ENCODE measurements at places on chromosomes 6 and 20. TPM values are rescaled to one million over a fixed set of nuclear protein-coding genes. Genes with fewer than 3 reads are reported as not detected.

Gene EPHA7
- total RNA-seq: not detected

Gene TRIM10
- total RNA-seq: not detected

Gene SCRT2
- total RNA-seq: not detected

Gene ESR1
- total RNA-seq: 2.8 TPM

Gene FERMT1
- not detected for total RNA-seq

Gene MTCH1
- total RNA-seq: 231 TPM

Gene CD109
- 0.75 TPM for total RNA-seq

Gene LYRM4
- 24.8 TPM for total RNA-seq

Gene GLYATL3
- total RNA-seq: not detected

Gene PLCB1
- total RNA-seq: 3.8 TPM

Gene TRIM38
- 17.0 TPM for total RNA-seq

Gene GHRH
- total RNA-seq: not detected

DNA sequence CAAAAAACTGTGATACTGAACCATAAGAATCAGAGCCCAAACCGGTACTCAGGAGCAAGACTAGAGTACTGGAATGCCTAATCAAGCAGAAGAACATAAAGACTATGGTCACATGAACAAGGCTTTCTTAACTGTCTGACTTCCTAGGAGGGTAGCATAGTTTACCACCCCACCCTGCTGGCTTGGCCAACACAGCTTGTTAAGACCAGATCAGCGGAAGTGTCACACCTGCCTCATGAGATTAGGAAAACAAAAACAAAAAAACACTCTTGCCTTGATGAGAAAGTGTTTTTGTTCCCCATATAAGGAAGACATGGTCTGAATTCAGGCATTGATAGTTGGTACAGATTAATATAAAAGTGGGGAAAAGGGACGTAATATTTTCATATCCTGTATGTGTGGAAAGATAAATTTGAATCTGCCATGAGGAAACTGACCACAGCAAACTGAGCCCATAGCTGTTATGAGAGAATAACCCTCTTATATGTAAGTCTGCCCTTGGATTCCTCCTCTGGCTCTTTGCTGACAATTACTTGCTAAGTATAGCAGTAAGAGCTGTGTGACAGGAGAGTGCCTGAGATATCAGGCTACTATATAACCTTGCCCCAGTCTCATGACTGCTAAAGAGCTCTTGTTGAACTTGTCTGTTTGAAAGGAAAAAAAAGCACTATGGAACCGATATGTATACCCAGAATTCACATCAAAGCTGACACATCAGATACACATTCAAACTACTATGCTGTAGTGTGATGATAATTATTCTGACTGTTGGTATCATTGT, 197.1 kb downstream of the EPHA7 start:
- no peak for DNase-seq
- H3K4me1 ChIP-seq: no peaks in the 10 kb centered on the region
- no peaks in the 10 kb centered on the region for H3K36me3 ChIP-seq
- H3K27ac ChIP-seq: no peak overlapping the region

GRCh38 chr6:34852406-34853085, 35.3 kb downstream of the TAF11 start:
- no peaks in the 10 kb centered on the region for H3K4me1 ChIP-seq
- no peak overlapping the region for H3K4me3 ChIP-seq
- peaks cover 30% of the 10 kb centered on the region for H3K36me3 ChIP-seq
- no peak for DNase-seq
- H3K27ac ChIP-seq: no peak overlapping the region

GRCh38 chr20:35947489-35947888, 6.8 kb downstream of the SCAND1 start:
- H3K27ac ChIP-seq: no peak overlapping the region
- H3K36me3 ChIP-seq: peaks cover 41% of the 10 kb centered on the region
- no peak overlapping the region for H3K4me3 ChIP-seq
- peaks cover 16% of the 10 kb centered on the region for H3K4me1 ChIP-seq
- DNase-seq: peak; percentile 50
- H3K27me3 ChIP-seq: no peaks in the 10 kb centered on the region

GRCh38 chr6:144305985-144306384, 20.9 kb downstream of the UTRN start:
- H3K36me3 ChIP-seq: no peaks in the 10 kb centered on the region
- H3K27me3 ChIP-seq: no peaks in the 10 kb centered on the region
- DNase-seq: no peak
- H3K4me1 ChIP-seq: peaks cover 15% of the 10 kb centered on the region

GRCh38 chr6:70725817-70726415, 58.2 kb downstream of the SMAP1 start:
- H3K4me3 ChIP-seq: no peak overlapping the region
- H3K27me3 ChIP-seq: no peaks in the 10 kb centered on the region
- H3K4me1 ChIP-seq: peaks cover 3% of the 10 kb centered on the region

- DNase-seq: no peak
- H3K4me3 ChIP-seq: no peak overlapping the region
These were observed 117.5 kb downstream of the GPX5 start for GRCh38 chr6:28643017-28643740.

DNA sequence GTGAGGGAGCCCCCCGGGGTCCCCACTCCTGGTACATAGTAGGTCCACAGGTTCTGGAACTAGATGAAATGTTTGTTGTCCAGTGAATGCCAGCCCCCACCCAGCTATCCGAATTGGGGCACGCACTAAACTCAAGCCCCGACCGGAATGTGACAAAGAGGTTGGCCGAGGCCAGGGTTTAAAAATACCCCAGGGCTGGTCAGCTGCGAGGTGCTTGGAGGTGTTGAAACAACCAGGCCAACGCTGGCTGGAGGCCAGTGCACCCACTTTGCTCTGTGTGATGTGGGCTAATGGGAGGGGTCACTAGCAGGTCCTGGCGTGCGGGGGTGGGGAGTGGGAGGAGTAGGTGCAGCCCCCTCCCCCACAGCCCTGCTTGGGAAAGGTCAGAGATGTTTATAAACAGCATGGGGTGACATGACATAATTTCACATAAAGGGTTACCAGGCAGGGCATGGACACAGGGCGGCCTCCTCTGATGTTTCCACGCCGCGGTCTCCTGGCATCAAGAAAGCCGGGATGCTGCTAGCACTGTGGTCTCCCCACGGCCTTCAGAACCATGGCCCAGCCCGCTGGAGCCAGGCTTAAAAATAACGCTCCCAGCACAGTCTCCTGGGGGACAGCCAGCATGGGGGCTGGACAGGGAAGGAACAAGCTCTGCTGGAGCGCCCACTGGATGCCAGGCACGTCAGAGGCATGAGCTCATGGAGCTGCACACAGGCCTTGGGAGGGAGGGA, 111.2 kb upstream of the PTPN1 start:
- H3K27ac ChIP-seq: no peak overlapping the region
- no peaks in the 10 kb centered on the region for H3K27me3 ChIP-seq
- no peaks in the 10 kb centered on the region for H3K36me3 ChIP-seq
- H3K4me3 ChIP-seq: no peak overlapping the region
- no peak for DNase-seq

- DNase-seq: no peak
- H3K4me1 ChIP-seq: peaks cover 42% of the 10 kb centered on the region
- peak overlapping the region; percentile 34 for H3K4me3 ChIP-seq
- H3K27ac ChIP-seq: peak overlapping the region; percentile 80
These were observed 949 bp downstream of the TXLNB start for GRCh38 chr6:139290787-139291311.

- peaks cover 13% of the 10 kb centered on the region for H3K4me1 ChIP-seq
- no peak for DNase-seq
- H3K4me3 ChIP-seq: no peak overlapping the region
- H3K27me3 ChIP-seq: no peaks in the 10 kb centered on the region
These were observed 10.0 kb upstream of the ARMC2 start for GRCh38 chr6:108838101-108838717.

GRCh38 chr6:158565122-158565429, 5.2 kb downstream of the TMEM181 start:
- peaks cover 93% of the 10 kb centered on the region for H3K4me1 ChIP-seq
- no peak overlapping the region for H3K27ac ChIP-seq
- H3K36me3 ChIP-seq: no peaks in the 10 kb centered on the region
- H3K4me3 ChIP-seq: peak overlapping the region; percentile 17

DNA sequence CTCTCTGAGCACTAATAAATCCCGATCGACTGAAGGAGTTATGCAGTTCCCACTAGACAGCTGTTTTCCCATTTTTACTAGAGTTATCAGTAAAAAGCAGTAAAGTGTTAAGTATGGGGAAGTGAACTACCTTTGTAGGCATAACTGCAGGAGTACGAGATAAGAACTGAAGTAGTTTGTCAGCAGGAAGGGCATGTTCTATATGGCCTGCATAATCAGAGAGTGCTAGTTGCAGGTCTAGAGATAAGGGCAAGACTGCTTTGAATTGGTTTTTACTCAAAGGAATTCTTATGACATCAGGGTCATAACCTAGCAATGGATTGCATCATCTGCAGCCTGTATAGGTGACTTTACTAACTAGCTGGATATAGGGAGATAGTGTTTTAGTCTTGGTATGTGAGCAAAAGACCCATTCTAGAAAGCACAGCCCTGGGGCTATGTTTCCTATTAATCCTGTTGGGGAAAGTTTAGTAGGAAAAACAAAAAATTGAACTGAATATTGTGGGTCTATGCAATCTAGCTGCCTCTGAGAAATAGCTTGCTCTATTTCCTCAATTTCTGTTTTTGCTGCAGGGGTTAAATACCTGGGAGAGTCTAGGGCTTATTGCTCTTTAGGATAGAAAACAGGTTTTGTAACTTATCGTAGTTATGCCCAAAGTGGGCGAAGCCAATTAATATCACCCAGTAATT, 22.6 kb upstream of the CRISP1 start:
- no peaks in the 10 kb centered on the region for H3K36me3 ChIP-seq
- no peaks in the 10 kb centered on the region for H3K4me1 ChIP-seq
- H3K4me3 ChIP-seq: no peak overlapping the region

- no peak overlapping the region for H3K27ac ChIP-seq
- H3K27me3 ChIP-seq: no peaks in the 10 kb centered on the region
- H3K4me1 ChIP-seq: no peaks in the 10 kb centered on the region
- H3K4me3 ChIP-seq: no peak overlapping the region
- H3K36me3 ChIP-seq: peaks cover 35% of the 10 kb centered on the region
These were observed 67.2 kb downstream of the EZR start for GRCh38 chr6:158751921-158752320.

DNA sequence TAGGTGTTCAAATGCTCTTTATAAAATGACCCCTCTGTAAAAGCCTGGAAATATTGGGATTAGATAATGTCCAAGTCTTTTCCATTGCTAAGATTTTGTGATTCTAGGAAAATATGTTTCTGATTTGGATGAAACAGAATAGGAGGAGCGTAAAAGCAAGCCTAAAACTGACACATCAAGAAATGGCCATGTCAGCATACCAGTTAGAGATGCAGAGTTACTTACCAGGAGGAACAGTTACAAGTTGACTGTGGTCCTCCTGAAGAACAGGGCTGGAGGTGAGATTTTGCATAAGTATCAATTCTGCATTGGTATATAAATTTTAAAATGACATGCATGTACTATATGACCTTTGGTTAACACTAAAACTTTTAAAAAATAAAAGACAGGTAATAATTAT, 35.3 kb downstream of the EYA2 start:
- DNase-seq: no peak
- no peaks in the 10 kb centered on the region for H3K36me3 ChIP-seq
- no peaks in the 10 kb centered on the region for H3K27me3 ChIP-seq
- H3K4me1 ChIP-seq: no peaks in the 10 kb centered on the region

DNA sequence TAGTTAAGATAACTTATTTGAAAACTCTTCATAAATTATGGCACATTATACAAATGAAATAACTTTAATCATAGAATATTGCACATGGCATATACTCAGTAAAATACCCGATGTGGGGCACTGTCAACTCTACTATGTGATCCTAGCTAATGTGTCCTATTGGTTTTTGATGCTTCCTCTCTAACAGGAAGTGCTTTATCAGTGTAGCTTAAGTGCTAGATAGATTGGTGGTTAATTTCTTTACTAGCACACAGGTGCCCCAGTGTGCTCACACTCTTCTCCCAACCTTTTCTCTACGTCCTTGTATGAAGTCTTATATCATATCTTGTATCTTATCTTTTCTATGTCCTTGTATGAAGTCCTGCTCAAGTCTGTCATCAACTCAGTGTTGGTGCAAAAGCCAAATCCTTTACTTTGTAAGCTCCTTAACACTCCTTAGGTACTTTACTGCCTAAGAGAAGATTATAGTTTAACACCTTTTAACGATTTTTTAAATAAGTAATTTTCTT, 358.9 kb downstream of the CENPW start:
- no peak overlapping the region for H3K27ac ChIP-seq
- H3K27me3 ChIP-seq: no peaks in the 10 kb centered on the region
- H3K4me1 ChIP-seq: no peaks in the 10 kb centered on the region
- no peak overlapping the region for H3K4me3 ChIP-seq
- no peak for DNase-seq

DNA sequence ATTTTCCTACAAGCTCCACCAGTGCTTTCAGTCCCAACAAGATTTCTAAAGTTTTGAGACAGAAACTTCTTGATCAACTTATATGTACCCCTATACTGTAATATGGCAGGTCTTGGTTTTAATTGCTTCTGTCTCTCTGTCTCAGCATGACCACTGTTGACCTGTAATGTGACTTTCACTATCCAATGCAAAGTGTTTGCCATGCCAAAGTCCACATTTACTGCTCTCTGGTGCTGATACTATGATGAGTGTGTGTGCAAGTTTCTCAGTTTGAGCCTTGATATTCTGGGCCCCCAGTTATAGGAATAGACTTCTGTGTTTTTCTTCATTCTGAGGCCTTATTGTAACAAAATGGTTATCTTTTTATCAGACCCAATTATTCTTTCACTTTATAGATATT, 45.8 kb downstream of the OR2J2 start:
- H3K27me3 ChIP-seq: peaks cover 5% of the 10 kb centered on the region
- H3K4me3 ChIP-seq: no peak overlapping the region
- H3K36me3 ChIP-seq: no peaks in the 10 kb centered on the region
- DNase-seq: no peak
- H3K4me1 ChIP-seq: no peaks in the 10 kb centered on the region

DNA sequence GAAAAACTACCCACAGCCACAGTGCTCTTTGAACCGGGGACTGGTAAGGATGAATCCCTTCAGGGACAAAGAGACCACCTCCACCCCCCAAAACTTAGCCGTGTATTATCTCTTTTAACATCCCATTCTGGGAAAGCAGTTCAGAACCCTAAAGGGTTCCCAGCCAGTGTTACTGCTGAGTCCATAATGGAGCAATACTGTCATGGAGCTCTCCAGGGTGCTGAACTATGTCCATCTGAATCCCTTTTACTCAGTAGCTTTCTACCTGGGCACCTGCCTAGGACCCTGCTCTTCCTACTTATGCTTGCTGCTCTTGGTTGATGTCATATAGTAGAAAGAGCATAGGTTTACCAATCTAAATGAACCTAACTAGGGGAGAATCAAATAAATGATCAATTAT, 22.3 kb upstream of the SAYSD1 start:
- no peak overlapping the region for H3K4me3 ChIP-seq
- H3K27ac ChIP-seq: no peak overlapping the region
- H3K36me3 ChIP-seq: no peaks in the 10 kb centered on the region
- H3K27me3 ChIP-seq: no peaks in the 10 kb centered on the region
- H3K4me1 ChIP-seq: no peaks in the 10 kb centered on the region
